ENCODE measurements at places on chromosomes 7 and 10.

DNA sequence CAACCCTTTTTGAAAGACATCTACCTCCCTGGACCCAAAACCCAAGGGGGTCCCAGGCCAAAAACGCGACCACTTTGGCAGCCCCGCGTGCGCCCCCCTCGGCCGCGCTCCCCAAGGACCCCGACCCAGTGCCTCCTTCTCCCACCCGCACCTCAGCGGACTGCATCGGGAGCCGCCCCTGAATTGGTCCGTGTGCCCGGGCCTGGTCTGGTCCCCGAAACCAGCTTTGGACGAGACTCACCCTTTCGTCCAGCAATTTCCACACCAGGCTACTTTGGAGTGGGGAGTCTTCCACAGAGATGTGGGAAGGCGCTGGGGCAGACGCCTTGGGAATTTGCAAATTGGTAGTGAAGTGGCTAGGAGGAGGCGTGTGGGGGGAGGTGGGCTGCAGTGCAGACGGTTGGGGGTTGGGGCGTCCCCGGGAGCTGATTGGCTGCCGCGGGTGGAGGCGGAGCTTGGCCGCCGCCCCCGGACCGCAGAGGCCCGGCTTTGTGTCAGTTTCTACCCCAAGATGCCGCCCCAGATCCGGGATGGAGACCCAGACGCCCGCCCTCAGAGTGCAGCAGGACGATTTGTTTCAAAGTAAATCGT, 16.9 kb downstream of the TCAF1 start:
- peak; percentile 88 for DNase-seq

GRCh38 chr10:132609211-132609610, 71.6 kb downstream of the INPP5A start:
- DNase-seq: no peak

GRCh38 chr10:20257422-20257821, 441.2 kb downstream of the PLXDC2 start:
- DNase-seq: no peak

DNA sequence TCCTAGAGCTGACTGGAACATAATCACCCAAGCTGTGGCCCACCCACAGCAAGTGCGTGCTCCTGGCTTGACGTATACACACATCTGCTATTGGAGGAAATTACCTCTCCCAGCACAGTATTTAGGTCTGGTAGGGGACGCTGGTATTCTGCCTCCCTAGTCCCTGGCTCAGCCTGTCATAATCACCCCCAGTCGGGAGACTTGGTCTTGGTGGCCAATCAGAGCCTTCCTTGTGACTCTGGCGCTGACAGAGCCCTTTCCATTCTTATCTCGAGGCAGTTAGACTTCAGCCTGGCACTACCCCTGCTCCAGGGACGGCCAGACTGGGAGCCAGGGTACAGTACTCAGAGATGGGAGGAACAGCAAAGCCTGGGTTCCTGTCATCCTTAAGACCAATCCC, 14.3 kb upstream of the PRKAG2 start:
- no peak for DNase-seq

- no peak for DNase-seq
These were observed 92.3 kb downstream of the VTI1A start for GRCh38 chr10:112539340-112539739.

GRCh38 chr10:54797636-54798321, 3.3 kb downstream of the PCDH15 start:
- no peak for DNase-seq

- DNase-seq: no peak
These were observed 10.5 kb upstream of the SRPK2 start for GRCh38 chr7:105399043-105399725.

DNA sequence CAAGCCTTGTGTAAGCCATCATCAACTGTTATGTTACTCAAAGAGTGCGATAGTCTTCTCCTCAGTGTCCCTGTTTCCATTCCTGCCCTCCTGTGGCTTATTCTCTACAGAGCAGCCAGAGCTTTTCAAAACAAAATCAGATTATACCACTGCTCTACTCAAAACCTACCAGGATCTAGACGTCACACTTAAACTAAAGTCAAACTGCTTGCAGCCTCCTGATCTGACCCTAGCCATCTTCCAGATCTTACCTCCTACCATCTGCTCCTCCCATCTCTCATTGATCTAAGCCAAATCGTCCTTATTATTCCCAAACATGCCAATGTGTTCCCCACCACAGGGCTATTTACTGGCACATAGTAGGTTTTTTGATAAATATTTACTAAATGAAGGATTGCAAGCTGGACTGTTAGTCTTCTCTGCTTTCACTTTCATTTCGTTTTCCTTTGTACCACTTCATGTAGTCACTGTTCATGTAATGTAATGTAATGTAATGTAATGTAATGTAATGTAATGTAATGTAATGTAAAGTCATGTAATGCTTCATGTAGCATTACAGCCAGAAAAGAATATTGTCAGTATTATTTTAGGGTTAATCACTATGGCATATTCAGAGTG, 116.1 kb downstream of the GPR37 start:
- DNase-seq: no peak

- DNase-seq: no peak
These were observed 80.8 kb downstream of the ARHGAP22 start for GRCh38 chr10:48523820-48524758.

Measured in globus pallidus (tissue), 1 donor.